ENCODE measurements at places on chromosomes 2 and 18.

DNA sequence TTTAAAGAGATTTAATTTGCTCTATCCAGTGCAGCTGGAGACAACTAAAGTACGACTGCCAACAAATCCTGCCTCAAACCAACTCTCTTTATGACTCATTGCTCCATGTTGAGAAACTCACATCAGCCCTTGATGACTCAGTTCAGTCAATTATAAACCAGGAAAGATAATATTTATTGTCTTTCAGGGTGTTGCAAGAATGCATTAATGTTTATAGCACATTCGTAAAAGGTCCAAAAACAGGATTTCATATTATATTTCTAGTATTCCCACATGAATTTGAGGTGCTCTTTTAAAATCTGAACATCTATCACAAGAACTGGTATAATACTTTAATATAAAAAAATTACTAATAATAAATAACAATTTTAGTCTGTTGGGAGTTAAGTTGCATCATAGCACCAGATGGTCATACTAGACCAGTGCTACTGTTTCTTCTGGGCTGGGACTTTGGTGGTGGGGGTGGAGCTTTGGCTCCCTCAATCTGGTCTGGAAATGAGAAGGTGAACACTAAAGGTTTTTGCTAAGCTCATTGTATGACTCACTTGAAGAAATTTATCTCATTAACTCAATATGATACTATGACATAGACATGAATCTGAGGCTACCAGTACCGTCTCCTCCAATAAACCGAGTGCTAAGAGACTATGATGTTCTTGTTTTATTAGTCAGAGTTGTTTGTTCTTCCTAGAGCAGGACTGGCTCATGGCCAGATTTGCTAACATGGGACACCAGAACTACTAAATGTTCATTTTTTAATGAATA lies 26.6 kb upstream of the MAP3K20 start:
- DNase-seq, result no peak

DNA sequence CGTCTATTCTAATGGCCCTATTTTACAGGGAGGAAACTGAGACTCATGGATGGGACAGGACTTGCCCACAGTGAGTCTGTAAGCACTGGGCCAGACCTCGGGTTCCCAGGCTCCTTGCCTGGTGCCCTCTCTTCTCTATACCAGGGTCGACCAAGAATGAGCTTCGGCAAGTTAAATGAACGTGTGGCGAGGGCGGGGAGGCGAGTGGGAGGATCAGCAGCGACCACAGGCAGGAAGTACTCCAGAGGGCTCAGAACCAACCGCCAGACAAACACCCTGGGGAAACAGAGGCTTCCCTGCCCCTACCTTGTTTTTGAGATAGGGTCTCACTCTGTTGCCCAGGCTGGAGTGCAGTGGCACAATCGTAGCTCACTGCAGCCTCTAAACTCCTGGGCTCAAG lies 177.7 kb upstream of the SMAD2 start:
- no peak for DNase-seq

DNA sequence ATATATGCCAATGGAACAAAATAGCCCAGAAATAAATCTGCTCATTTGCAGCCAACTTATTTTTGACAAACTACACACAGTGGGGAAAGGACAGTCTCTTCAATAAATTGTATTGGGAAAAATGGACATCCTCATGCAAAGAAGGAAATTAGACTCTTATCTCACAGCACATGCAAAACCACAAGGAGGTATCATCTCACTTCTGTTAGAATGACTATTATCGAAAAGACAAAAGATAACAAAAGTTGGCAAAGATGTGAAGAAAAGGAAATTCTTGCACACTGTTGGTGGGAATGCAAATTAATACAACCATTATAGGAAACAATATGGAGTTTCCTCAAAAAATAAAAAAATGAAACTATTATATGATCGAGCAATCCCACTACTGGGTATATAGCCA lies 16.3 kb upstream of the WDR75 start:
- no peak for DNase-seq

DNA sequence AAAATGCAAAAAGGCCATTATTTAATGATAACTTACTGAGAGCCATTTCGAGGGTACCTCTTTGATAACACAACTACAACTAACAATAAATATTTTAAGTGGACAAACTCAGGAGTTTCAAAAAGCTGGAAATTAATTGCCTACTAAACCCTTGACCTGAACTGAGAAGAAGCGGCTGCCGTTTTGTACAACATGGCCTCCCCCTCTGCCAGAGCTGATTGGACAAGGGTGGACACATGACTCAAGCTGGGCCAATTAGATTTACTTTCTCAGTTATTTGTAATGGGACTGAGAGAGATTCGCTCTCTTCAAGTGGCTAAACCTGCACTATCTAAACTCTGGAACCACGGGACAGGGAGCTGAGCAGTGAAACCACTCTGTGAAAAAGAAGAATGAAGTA lies 135.9 kb upstream of the SERPINE2 start:
- no peak for DNase-seq

- no peak for DNase-seq
These were observed 5.7 kb downstream of the CALCRL start for GRCh38 chr2:187442378-187442777.

- no peak for DNase-seq
These were observed 21.3 kb downstream of the NOL10 start for GRCh38 chr2:10668402-10669012.

- DNase-seq, result no peak
These were observed 62.6 kb downstream of the TMEM131 start for GRCh38 chr2:97932975-97933662.

DNA sequence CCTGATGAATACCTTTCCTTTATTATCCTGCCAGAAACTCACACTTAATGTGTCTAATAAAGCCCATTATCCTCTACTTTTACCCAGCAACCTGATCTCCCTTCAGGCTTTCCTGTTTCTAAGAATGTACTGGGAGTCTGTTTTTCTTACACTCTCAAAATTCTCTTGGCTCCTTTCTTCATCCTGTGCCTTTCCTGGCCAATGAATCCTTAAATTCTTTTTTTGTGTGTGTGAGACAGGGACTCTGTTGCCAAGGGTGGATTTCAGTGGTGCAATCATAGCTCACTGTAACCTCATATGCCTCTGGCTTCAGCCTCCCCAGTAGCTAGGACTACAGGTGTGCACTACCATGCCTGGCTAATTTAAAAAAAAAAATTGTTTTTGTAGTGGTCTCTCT lies 72.7 kb downstream of the MAP2 start:
- DNase-seq, result no peak

GRCh38 chr2:224181534-224182155 lies 142.6 kb upstream of the SERPINE2 start:
- DNase-seq, result no peak

GRCh38 chr2:134244086-134244485 lies 9.8 kb upstream of the MGAT5 start:
- no peak for DNase-seq

DNA sequence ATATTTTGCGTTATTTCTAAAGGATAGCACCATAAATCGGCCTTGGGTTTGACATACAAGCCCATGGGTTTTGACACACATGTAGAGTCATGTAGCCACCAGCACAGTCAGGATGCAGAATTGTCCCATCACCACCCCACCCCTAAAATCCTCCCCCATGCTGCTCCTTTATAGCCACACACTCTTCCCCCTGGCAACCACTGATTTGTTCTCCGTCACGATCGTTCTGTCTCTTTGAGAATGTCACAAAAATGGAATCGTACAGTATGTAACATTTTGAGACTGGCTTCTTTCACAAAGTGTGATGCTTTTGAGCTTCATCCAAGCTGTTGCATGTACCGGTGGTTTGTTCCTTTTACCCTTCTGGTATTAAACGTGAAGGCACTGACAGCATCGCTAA lies 39.1 kb downstream of the CRACDL start:
- no peak for DNase-seq

DNA sequence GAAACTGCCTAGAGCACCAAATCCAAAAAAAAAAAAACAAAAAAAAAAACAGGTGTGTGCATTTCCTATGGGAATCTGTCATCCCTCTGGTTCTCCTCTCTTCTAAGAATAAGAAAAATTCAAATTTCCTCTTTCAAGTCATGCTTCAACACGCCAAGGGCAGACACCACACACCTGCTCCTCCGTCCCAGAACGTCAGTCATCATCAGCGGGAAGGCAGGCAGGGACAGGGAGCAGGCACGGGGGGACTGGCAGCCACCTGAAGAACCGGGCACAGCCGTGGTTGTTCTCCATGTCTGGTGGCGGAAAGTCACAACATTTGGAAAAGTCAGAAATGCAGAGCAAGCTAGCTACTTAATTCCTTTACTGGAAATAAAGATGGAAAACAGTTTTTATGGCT lies 214.8 kb downstream of the IKZF2 start:
- no peak for DNase-seq
